ENCODE measurements at places on chromosomes 6 and 20.

GRCh38 chr6:24205020-24205492 is 79.0 kb downstream of the NRSN1 start:
- DNase-seq: no peak

- DNase-seq: peak; percentile 86
Observed at GRCh38 chr6:159044899-159045727, at the start of gene TAGAP. Gene TAGAP, minus strand, starts transcription at chr6:159044991. Its CDS starts 845 bp downstream, at chr6:159044146.

- no peak for DNase-seq
Observed at GRCh38 chr20:45940053-45940452, 5.6 kb downstream of the PCIF1 start.

DNA sequence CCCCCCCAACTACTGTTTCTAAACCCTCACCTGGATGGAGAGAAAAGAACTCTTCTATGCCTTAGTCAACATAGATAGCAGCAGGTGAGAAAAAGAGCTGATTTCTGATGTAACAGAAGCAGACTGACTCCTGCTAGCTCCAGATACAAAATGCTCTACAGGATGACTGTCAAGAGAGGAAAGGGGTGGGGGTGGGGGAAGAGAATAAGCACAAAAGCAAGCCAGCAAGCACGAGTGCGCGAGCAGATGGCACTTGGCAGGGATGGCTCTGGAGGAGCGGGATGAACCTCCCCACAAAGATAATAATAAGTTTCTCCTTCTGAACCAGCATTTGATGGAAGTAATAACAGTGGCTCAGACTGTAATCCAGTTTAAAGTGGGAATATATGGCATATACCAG is 45.6 kb upstream of the SPDEF start:
- no peak for DNase-seq

GRCh38 chr6:40907198-40907701 is 131.8 kb downstream of the UNC5CL start:
- DNase-seq: no peak

DNA sequence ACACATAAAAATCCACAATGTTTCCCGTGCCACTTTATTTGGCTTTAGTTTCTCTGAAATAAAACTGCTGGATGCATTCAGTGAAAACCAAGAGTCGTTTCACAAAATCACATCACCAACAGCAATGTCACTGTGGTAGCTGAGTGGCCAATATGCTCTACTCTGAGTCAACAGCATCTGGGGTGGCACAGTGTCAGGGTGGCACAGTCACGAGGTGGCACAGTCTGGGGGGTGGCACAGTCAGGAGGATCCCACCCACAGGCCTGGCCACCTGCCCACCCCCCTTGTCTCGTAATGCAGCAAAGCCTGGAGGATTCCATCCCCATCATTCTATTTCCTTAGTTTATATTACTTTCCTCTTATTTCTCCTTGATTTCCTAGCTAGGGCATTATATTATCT is 87.0 kb downstream of the ANKRD60 start:
- DNase-seq: no peak

DNA sequence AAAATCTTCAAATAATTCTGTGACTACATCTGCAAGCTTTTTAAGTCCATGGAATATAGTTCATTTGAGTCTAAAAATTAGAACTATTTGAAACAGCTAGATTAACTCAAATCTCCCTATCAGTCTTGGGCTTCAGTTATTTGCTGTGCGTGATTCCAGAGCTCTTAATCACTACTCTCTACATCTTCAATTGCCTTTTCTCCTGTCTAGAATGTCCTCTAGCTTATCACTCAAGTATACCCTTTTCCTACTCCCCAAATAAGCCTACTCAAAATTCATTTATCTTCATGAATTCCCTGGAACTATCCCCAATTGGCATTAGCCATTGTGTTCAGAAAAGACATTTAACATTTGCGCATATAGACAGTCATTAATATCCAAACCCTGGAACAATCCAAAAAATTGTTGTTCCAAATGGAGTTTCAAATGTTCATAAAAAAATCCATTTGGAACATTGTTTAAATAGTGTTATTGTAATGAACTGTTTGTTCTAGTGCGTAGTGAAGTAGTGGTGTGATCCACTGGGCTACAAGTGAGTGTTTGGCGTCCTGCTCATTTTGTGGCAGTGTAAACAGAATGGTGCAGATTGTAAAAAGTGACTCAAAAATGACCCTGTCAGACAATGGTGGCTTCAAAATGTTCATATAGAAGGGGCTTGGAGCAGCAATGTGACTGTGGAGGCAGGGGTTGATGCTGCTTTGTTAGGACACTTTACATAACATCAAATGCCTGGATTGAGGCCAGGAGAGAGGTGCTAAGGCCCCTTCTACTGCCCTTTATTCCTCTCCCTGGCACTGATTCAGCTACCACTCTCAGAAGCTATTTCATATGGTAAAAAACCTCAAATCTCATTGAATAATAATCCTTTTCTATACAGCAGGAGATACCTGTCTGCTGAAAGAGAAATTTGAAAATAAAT is 122.3 kb downstream of the KIF6 start:
- no peak for DNase-seq

GRCh38 chr6:3226042-3226441 is 1.4 kb downstream of the TUBB2B start:
- DNase-seq: no peak

DNA sequence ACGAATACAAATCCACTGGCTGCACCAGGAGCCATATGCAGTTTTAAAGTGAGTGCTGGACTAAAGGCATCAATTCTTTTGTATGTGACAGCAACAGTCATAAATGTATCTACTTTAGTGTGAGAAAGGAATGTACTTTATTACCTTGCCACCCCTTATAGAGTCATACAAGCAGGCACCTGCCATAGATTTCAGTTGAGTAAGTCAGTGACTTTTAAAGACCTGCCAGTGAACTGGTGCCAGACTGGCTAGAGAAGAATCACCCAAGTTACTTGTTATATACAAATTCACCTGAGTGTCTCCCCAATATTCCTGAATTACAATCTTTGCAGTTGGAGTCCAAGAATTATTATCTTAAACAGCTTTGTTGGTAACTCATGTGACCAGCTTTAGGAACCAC is 547.9 kb downstream of the COL12A1 start:
- DNase-seq: no peak

DNA sequence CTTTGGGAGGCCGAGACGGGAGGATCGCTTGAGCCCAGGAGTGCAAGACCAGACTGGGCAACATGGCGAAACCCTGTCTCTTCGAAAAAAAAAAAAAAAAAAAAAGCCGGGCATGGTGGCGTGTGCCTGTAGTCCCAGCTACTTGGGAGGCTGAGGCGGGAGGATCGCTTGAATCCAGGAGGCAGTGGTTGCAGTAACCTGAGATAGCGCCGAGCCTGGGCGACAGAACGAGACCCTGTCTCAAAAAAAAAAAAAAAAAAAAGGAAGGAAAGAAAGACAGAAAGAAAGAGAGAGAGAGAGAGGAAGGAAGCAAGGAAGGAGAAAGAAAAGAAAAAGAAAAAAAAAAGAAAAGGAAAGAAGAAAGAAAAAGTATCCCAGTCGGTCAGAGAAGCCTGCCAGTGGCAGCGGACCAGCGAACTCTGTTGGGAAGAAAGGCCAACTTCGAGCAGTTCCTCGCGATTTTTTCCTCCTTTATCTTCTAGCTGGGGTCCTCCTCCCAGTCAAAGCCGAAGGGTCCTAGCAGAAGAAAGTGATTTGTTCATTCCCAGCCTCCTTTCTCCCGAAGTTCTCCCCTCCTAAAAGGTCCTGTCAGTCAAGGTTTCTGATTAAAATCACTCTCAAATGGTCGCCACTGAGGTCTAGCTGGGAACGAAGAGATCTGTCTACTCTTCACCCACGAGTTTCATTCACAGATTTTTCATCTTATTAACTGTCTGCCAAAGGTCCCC is 2.4 kb upstream of the SYCP2L start:
- DNase-seq: no peak

GRCh38 chr6:170344631-170345576 is 38.3 kb downstream of the FAM120B start:
- DNase-seq: no peak

All from activated CD4-positive, alpha-beta T cell treated with anti-CD3 and anti-CD28 coated beads, Interleukin-2, amount 50 U/mL, for 4 hours (primary cell).